Mammary microvascular endothelial cell (primary cell): ENCODE measurements at places on chromosomes 5 and 9. TPM values are rescaled to one million over a fixed set of nuclear protein-coding genes. Genes with fewer than 3 reads are reported as not detected.

CEP72 gene
- 2.5 and 3.5 TPM in 2 replicates for total RNA-seq

LCN1 gene
- not detected in 2 replicates for total RNA-seq

OR1K1 gene
- not detected in 2 replicates for total RNA-seq

CD274 gene
- total RNA-seq = 20.8 and 22.7 TPM in 2 replicates

ADAMTS13 gene
- total RNA-seq = 0.20 and 0.59 TPM in 2 replicates

SERF1B gene
- total RNA-seq = 18.2 and 29.3 TPM in 2 replicates

ASPN gene
- total RNA-seq = 0.07 TPM in 1 of 2 replicates, not detected in the other

EPB41L4A gene
- total RNA-seq = 7.3 and 10.6 TPM in 2 replicates

SIT1 gene
- not detected in 2 replicates for total RNA-seq

SLC25A2 gene
- 0.15 TPM in 1 of 2 replicates, not detected in the other for total RNA-seq
